HTR-8/SVneo (cell line): ENCODE measurements at places on chromosomes 12 and 14.

DNA sequence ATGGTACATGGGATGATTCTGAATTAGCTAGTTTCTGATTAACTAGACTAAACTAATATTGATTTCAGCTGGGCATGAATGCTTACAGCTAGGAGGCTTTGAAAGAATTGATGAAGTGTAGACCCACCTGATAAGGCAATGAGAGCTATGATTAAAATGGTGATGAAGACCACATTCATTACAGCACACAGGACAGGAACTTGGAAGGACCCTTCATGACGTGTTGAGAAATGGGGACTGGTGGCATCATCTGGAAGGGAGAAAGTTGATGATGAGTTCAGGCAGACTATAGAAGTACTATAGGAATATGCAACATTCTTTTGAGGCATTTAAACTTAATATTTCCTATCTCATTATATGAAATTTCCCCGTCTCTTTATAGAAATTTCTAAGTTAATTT, 4.5 kb downstream of the CD69 start:
- no peak for DNase-seq

DNA sequence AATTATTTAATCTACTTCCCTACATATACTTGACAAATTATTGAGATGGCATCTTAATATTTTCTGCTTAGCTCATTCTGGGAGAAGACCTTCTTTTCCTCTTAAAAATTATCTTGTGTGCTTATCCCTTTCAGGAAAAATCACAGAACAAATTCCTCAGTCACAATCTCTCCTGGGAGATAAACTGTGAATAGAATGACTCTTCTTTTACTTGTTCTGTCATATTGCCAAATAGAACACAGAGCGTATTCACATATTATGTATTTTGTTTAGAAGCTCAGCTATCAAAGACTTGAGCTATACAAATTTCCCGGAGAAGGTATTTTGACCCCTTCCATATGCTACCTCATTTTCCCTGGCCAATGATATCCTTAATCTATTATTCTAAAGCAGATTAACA, 146.7 kb downstream of the TMEM117 start:
- no peak for DNase-seq

GRCh38 chr14:103169954-103170353, 46.7 kb downstream of the TNFAIP2 start:
- DNase-seq, result no peak

GRCh38 chr12:50186681-50187080, 19.5 kb upstream of the CERS5 start:
- no peak for DNase-seq

GRCh38 chr12:68565391-68565903, 45.3 kb upstream of the RAP1B start:
- peak; percentile 74 for DNase-seq

DNA sequence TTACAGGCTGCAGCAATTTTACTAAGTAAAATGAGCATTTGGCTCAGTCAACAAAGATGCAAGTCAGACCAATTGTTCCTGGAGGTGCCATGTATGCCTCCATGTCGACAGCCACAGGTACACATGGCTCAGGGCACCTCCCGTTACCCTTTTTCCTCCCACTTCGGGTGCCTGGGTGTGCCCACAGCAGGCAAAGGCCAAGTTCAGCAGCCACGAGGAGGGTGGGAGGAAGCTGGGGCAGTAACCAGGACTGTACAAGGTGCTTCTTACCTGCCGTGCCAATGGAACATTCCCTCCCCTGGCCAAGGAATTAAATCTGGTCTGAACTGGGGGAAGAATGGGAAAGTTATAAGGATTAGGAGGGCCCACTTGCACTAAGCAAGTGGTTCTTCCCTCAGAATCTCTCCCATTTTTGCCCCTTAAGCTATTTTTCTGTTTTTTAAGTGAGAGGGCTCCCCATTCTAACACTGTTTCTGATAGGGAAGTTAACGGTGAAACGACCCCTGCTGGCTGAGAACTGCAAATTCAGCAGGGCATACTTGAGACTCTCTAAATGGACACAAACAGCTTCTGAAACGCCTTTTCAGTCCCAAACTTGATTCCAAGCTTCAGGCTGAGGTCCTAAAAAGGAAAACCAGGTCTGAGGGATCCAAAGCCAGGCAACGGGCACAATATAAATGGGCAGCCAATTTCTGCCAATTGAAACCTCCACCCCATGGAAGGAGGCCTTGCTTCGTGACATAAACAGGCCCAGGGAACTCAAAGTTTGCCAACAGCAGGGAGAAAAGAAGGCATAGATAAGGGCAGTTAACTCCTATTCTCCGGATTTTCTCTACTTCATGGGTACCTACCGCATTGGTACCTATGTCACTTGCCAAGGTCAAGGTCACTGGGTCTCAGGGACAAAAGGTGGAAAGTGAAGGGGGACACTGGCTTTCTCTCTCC, 24.8 kb downstream of the CLECL1 start:
- DNase-seq, result peak; percentile 18

- no peak for DNase-seq
These were observed 68.4 kb upstream of the DLK1 start for GRCh38 chr14:100658181-100658886.
